ENCODE measurements at places on chromosomes 6 and 20.

- DNase-seq = no peak
Measured at GRCh38 chr6:102928109-102928508, 1534.6 kb downstream of the GRIK2 start.

GRCh38 chr20:58851969-58852458 is 502 bp upstream of the GNAS start:
- DNase-seq = no peak

DNA sequence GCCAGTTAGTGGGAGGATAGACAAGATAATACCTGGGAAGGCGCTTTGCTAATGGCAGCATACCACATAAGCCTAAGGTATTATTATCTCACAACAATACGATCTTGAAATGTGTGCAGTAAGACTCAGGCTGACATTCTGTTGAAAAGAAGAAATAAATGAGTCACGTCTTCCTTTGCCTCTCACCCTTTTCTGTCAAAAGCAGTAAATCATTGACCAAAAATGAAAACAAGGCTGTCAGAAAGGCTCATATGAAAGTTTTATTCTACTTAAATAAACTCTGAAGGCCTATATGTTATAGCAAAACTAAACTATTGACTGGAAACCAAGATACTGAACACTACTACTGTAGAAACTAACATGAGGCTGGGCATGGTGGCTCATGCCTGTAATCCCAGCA is 43.1 kb upstream of the IL20RA start:
- no peak for DNase-seq

GRCh38 chr6:158548418-158549161 is 11.3 kb upstream of the TMEM181 start:
- no peak for DNase-seq

- no peak for DNase-seq
Measured at GRCh38 chr20:53939190-53939571, 131.2 kb downstream of the BCAS1 start.

GRCh38 chr6:98514796-98515195 is 319.6 kb upstream of the POU3F2 start:
- no peak for DNase-seq

GRCh38 chr6:92779746-92780145 is 639.6 kb downstream of the EPHA7 start:
- DNase-seq = no peak

GRCh38 chr20:21004386-21005076 is 101.6 kb downstream of the LINC00237 start:
- DNase-seq = no peak

DNA sequence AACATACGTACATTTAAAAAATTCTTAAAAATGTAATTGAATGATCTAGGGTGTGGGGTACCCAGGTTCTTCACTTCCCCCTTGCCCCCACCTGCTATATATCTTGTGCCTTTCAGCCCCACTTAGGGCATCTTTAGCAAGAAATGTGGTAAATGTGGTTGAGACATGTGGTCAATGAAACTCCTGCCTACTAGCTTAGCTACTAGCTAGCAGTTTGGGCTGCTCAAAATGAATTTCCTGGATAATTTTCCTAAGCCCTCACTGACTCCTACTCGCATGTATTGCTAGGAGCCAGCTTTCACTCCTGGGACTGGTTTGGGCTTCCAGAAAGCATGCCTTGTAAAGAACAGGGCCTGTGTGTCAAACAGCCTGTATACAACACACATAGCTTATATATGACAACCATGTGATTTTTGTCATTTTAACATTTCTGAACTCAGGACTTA is 257.3 kb downstream of the ATXN1 start:
- DNase-seq = no peak

DNA sequence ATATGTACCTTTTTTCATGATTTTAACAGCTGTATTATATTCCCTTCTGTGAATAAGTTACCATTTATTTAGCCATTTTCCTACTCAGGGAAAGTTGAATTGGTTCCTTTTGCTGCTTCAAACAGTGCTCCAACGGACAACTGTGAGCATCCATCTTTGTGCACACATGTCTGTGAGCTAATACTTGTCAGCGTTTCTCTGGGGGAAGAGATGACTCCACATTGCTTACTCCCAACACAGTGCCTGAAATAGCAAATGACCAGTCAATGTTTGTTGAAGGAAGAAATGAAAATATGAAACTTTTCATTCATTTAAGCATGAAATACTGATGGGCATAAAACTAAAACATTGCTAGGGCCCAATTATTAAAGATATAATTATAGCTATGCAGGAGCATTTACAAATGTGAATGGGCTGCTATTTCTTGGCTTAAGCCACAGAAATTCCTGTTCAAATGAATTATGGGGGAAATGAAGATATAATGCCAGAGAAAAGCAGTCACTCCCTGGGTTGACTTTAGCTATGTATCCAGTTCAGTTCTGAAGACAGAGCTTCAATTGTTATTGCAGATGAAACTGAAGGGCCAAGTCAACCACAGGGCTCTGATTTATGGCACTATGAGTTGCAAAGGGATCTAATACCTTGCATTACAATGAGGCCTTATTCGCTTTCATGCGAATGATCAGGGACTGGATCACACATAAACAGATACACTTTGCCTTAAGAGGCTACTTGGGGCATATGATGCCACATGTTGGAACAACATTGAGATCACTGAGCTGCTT is 47.4 kb upstream of the FOXC1 start:
- DNase-seq = no peak

GRCh38 chr20:5864428-5864827 is 85.9 kb downstream of the TRMT6 start:
- DNase-seq = no peak
